ENCODE measurements at places on chromosomes 7 and 10.
A peak's percentile ranks its signal among the peaks of the same experiment; 100 is the strongest.

DNA sequence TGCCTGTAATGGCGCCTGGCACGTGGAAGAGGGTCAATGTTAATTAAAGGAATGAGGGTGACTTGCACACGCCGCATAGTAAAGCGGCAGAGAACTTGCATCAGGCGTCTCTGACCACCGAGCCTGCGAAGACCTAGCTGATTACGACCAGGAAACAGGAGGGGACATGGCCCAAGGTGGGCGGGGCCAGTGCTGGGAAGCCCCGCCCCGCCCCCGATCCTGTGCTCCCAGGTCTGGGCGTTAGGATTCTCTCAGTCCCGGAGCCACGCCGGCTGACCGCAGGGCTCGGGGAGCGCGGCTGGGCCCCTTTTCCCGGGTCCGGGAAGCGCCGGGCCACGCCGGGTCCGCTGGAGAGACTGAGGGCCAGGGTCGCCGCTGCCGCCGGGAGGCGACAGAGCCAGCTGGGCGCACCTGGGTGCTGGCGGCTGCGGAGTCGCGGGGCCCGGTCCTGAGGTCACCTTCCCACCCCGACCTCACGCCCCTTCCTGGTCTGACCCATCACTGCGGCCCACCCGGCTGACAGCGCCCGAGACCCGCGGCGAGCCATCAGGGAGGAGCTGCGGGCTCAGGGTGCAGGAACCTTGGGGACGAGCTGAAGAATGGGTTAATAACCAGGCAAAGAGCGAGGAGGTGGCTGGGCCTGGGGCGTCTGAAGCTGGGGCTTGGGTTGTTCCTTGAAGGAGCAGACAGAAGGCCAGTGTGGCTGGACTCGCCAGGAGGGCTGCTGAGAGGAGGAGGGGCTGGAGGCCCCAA is 23.0 kb upstream of the GRID1 start:
- peak overlapping the region; percentile 70 for H3K4me3 ChIP-seq
- H3K4me1 ChIP-seq, result peaks cover 21% of the 10 kb centered on the region
- ATAC-seq, result peak; percentile 40
- no peak overlapping the region for H3K27ac ChIP-seq
- H3K27me3 ChIP-seq, result peaks cover 72% of the 10 kb centered on the region
- H3K36me3 ChIP-seq, result no peaks in the 10 kb centered on the region

DNA sequence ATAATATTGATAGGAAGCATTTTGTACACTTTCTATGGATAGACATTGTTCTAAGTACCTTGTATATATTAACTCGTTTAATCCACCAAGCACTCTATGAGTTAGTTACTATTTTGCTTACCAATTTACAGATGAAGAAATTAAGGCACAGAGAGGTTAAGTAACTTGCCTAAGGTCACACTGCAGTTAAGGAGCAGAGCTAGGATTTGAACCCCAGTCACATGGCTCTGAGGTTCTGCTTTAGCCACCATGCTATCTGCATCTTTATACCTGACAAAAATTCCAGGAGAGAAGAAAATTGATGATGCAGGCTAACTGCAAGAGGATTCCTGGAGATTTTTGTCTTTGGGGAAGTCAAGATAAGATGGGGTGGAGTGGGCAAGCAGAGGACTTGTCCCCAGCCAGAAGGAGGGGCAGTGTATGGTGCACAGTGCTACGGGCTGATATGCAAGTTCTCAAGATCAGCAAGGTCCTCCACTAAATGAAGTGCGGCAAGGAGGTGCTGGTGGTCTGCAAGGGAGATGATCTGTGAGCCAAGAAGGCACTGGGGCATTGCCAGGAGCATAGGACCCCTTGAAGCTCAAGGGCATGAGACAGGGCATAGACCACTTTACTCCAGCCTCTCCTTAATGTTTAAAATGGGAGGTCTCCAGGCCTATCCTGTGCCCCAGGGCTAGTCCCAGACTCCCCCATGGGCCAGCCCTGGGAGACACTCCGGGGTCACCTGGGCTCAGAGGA is 430.6 kb downstream of the RPS24 start:
- H3K36me3 ChIP-seq, result no peaks in the 10 kb centered on the region
- ATAC-seq, result no peak
- no peaks in the 10 kb centered on the region for H3K4me1 ChIP-seq
- no peak overlapping the region for H3K27ac ChIP-seq
- H3K27me3 ChIP-seq, result peaks cover 32% of the 10 kb centered on the region

- no peaks in the 10 kb centered on the region for H3K36me3 ChIP-seq
- no peak overlapping the region for H3K4me3 ChIP-seq
- H3K27ac ChIP-seq, result no peak overlapping the region
- H3K4me1 ChIP-seq, result peaks cover 39% of the 10 kb centered on the region
- no peaks in the 10 kb centered on the region for H3K27me3 ChIP-seq
Measured at GRCh38 chr7:69857014-69857413, 258.7 kb downstream of the AUTS2 start.

- no peak overlapping the region for H3K27ac ChIP-seq
- no peaks in the 10 kb centered on the region for H3K36me3 ChIP-seq
- H3K27me3 ChIP-seq, result peaks cover 11% of the 10 kb centered on the region
- H3K4me3 ChIP-seq, result no peak overlapping the region
- no peak for ATAC-seq
- H3K4me1 ChIP-seq, result peaks cover 6% of the 10 kb centered on the region
Measured at GRCh38 chr10:49594594-49594993, 15.5 kb upstream of the SLC18A3 start.

GRCh38 chr10:25061711-25062449 is 45.5 kb downstream of the THNSL1 start:
- no peak overlapping the region for H3K4me3 ChIP-seq
- ATAC-seq, result no peak
- H3K27ac ChIP-seq, result no peak overlapping the region
- H3K4me1 ChIP-seq, result peaks cover 6% of the 10 kb centered on the region

GRCh38 chr10:103713676-103714075 is 141.7 kb downstream of the SH3PXD2A start:
- H3K27ac ChIP-seq, result no peak overlapping the region
- no peaks in the 10 kb centered on the region for H3K36me3 ChIP-seq
- peaks cover 13% of the 10 kb centered on the region for H3K27me3 ChIP-seq
- no peaks in the 10 kb centered on the region for H3K4me1 ChIP-seq
- H3K4me3 ChIP-seq, result no peak overlapping the region

- H3K36me3 ChIP-seq, result peaks cover 17% of the 10 kb centered on the region
- H3K27me3 ChIP-seq, result no peaks in the 10 kb centered on the region
- no peak overlapping the region for H3K4me3 ChIP-seq
- no peak for ATAC-seq
- peaks cover 9% of the 10 kb centered on the region for H3K4me1 ChIP-seq
- no peak overlapping the region for H3K27ac ChIP-seq
Measured at GRCh38 chr7:103141753-103142404, 7.0 kb downstream of the NAPEPLD start.

All from stimulated activated memory B cell treated with anti-CD40 and anti-IgM and Interleukin-4, amounts not matched to agents 10 μg/mL and 1 μg/mL and 100 μg/mL, for 72 hours (primary cell).